Naive thymus-derived CD4-positive, alpha-beta T cell (primary cell): ENCODE measurements at places on chromosomes 12 and 14. TPM values are rescaled to one million over a fixed set of nuclear protein-coding genes. Genes with fewer than 3 reads are reported as not detected.

DNA sequence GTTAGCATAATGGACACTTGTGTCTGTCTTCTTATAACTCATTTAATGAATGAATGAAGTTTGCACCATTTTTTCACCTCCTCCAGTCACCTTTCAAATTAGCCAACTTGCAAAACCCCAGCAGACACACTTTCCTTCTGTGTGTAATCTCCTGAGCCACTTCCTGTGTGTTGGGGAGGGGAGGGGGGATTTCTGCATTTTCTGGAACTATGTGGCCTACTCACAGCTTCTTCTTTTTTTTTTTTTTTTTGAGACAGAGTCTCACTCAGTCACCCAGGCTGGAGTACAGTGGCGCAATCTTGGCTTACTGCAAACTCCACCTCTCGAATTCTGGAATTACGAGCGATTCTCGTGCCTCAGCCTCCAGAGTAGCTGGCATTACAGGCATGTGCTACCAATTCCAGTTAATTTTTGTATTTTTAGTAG is 4.1 kb upstream of the SERPINA1 start:
- no peak for DNase-seq

The KRT83 gene
- not detected for polyA plus RNA-seq

GRCh38 chr14:91410771-91411536 is 6.7 kb downstream of the CCDC88C start:
- DNase-seq = no peak

DNA sequence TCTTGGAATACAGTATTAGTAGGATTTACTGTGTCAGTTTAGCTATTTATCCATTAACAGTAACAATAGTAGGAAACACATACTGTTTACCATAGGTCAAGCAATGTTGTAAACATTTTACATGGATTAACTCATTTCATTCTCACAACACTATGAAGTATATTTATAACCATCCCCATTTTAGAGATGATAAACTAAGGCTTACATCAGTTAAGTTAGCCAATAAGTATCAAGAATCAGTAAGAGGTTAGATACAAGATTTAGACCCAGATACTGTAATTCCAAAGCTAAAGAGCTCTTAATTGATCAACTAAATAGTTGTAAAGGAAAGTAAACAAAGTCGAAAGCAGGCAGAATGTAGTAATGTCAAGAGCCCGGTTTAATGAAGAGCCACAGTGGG is 1.1 kb downstream of the SYNJ2BP start:
- DNase-seq = no peak
